ENCODE measurements at places on chromosomes 3 and 15.
A peak's percentile ranks its signal among the peaks of the same experiment; 100 is the strongest.

GRCh38 chr3:143236226-143236964 is 116.8 kb downstream of the CHST2 start:
- no peak for DNase-seq

DNA sequence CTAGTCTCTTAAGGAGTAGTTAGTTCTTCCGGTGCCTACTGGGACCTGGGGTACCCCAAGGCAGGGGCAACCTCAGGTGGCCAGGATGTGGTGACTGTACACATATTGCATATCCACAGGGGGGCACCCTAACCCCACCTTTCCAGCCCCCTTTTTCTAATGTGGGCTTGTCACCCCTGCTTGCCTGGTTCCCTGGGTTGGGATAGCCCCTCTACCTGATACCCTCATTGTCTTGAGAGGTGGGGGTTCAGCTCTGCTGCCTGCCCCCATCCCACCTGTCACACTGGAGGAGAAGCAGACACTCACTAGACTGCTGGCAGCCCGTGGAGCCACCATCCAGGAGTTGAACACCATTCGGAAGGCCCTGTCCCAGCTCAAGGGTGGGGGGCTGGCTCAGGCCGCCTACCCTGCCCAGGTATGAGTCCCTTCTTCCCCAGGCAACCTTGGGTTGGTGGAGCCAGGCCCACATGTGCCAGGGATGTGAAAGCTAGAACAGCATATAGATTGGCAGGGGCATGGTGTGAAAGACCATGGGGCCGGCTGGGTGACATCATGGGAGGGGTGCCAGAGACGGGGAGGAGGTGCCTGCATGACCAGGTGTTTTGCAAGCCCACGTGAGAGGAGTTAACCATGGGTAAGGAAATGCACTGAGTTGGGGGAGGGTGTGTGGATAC is 4.0 kb downstream of the GLYCTK start:
- no peak for DNase-seq

GRCh38 chr3:65005486-65005885 is 317.7 kb upstream of the ADAMTS9 start:
- no peak for DNase-seq

GRCh38 chr3:112327371-112327951 is 5.5 kb upstream of the CD200 start:
- peak; percentile 37 for DNase-seq

GRCh38 chr15:101765772-101766456 is 37.4 kb upstream of the OR4F6 start:
- DNase-seq: no peak

- DNase-seq: no peak
Measured at GRCh38 chr3:70736009-70736408, 423.6 kb upstream of the MDFIC2 start.

DNA sequence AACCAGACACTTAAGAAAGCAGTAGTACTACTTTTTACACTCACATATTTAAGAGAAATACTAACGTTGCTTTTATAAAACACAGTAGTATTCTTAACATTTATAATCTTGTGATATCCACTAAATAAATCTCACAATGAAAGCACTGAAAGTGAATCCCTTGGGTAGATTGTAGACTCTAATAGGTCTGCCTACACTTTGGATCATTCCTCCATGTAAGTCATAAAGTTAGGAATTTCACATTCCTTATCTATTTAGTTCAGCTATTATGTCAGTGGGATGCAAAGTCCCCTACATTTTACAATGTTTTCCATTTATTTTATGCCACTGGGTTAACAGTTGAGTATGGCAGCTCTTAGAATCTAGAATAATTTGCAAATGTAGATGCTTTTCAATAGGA is 330.7 kb downstream of the LSAMP start:
- no peak for DNase-seq

GRCh38 chr15:62432702-62433398 is 267.8 kb upstream of the C2CD4B start:
- no peak for DNase-seq

GRCh38 chr3:150222691-150223489 is 185.2 kb upstream of the TSC22D2 start:
- DNase-seq: no peak

DNA sequence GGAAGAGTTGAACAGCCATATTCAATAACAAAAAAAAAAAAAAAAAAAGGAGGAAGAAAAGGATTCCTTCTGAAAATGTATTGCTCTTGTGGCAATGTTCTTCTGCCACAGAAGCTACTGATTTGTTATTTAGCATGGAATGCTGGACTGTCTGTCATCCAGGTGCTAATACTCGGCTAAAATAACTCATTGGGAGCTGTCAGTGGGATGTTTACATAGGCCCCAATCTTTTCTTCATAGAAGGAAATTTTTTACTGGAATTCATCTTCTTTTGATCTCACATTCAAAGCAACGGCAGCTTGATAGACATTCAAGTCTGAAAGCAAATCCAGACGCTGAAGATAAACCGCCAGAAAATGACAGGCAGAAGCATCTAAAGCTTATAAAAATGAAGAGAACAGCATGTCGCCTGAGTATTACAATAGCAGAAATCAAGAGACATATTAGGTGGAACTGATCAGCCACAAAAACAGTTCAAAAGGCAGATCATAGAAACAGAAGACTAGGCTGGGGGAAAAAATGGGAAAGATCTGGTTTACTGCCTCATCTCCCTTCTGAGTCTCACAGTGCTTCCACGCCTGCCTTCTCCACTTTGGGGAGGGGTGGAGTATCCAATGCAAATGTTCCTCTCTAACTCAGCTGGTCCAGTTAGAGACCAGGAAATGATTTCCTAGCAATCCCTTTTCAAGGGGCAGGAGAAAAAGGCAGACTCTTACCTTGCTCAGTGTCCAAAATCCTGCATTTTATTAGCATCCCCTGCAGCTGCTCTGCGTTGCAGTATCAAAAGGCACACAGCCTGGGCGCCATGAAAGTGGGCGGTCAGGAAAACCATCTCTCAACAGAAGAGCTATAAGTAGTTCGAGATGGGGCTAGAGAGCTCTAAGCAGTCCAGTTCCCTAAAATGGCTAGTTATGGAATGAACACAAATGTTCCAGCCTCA is 451.9 kb downstream of the FOXP1 start:
- DNase-seq: no peak
